ENCODE measurements at places on chromosomes 2 and 18. TPM values are rescaled to one million over a fixed set of nuclear protein-coding genes. Genes with fewer than 3 reads are reported as not detected.

Gene CCT4
- total RNA-seq = 112 TPM

Gene POU3F3
- 0.31 TPM for total RNA-seq

Gene CTNNA2
- under 0.01 TPM for total RNA-seq

Gene TMEM182
- total RNA-seq = 3.3 TPM

Gene IL36RN
- total RNA-seq = not detected

Gene MYO5B
- not detected for total RNA-seq

Gene MAP3K19
- total RNA-seq = not detected

Gene ANKRD44
- 47.2 TPM for total RNA-seq

Gene OSR1
- not detected for total RNA-seq

Gene CREB1
- 27.9 TPM for total RNA-seq

Gene WDR75
- 54.5 TPM for total RNA-seq

Gene PRSS56
- not detected for total RNA-seq

Gene ALPG
- not detected for total RNA-seq
